ENCODE measurements at places on chromosomes 3 and 15. TPM values are rescaled to one million over a fixed set of nuclear protein-coding genes. Genes with fewer than 3 reads are reported as not detected.

PLA1A gene
- 0.13 TPM for total RNA-seq

MED12L gene
- 1.0 TPM for total RNA-seq

XCR1 gene
- not detected for total RNA-seq

PRSS50 gene
- total RNA-seq: not detected

IL5RA gene
- not detected for total RNA-seq

CPNE9 gene
- not detected for total RNA-seq

HTR3E gene
- total RNA-seq: not detected

RPSA gene
- 877 TPM for total RNA-seq

PARP6 gene
- total RNA-seq: 34.6 TPM

BFSP2 gene
- not detected for total RNA-seq

QRICH1 gene
- total RNA-seq: 47.9 TPM

TMIE gene
- total RNA-seq: 0.07 TPM
